ENCODE measurements at places on chromosomes 1 and 21.
A peak's percentile ranks its signal among the peaks of the same experiment; 100 is the strongest.

- no peak for DNase-seq
Measured at GRCh38 chr1:109623601-109624161, 4.0 kb downstream of the AMPD2 start.

DNA sequence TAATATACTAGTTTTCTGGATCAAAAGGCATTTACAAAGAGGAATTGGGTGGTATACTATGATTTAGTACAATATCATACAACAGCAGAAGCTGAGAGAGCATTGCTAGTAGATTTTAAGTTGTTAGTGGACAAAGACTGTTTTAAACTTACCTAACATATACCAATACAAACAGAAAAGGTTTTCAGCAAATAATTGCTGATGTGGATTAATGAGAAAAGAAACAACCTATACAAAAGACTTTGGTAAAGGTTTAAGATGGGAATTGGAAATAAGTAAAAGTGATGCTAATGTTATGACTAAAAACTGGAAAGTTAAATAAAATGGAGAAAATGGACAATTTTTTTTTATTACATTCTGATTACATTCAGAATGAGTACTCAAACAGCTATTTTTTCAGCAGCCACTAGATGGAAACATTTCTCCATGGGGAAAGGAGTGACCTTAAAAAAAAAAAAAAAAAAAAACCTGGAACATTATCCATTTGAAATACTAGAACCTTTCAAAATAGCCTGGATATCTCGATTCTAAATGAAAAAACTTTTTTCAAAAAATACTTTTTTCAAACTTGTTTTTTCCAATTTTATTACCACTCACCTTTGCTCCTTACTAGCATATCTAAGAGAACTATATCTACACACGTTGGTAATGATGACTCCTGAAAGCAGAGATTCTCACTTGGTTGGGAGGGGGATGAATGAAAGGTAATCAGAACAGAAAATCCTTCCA lies 55.4 kb downstream of the EPRS1 start:
- DNase-seq: no peak

DNA sequence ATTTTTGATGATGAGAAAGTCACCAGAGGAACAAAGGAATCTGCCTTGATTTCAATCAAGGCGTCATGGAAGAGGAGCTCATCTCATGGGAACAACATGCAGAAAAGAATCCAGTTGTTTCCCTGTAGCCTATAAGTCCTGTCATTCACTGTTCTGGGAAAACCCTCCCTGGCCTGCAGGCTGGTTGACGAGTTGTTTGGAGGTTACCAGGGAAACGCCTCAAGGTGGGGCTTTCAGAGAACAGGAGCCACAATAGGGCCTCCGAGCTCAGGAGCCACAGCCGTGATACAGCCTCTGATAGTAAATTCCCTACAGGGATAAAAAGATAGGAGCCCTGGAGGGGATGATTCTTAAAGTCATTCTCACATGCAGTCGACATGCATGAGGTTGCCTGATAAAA lies 135.2 kb downstream of the PSMG1 start:
- DNase-seq: no peak

DNA sequence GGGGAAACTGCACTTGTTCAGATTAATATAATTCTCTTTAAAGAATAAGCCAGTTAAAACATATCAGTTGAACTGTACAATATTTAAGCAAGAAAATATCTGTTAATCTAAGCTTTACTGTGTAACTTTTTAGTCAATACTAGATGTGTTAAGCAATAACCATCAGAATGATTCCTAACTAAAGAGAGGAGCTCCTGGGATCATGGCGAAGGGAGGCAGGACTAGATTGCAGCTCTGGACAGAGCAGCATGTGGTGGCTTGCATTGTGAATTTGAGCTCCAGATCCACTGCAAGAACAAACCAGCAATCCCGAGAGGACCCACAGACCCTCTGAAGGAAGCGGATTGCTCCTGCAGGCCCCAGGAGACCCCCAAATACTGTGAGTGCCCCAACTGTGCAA lies 21.9 kb downstream of the LYST start:
- DNase-seq: no peak

GRCh38 chr1:218529646-218530300 lies 184.6 kb downstream of the TGFB2 start:
- DNase-seq: no peak

DNA sequence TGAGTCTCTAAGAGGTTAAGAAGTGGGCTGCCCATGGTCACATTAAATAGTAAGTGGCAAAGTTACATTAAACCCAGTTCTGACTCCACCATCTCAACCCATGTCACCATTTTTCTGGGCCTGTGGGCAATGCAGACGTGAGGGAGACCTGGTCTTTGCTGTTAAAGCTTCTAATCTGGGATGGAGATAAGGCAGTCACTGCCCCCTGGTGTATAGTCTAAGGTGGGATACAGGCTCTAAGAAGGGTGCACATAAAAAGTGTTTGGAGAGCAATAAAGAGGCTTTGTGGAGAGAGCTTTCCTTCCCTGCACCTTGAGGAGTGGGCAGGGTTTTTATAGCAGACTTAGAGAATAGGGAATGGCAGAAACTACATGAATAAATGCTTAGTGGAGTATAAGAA lies 141.3 kb downstream of the ROR1 start:
- DNase-seq: no peak

DNA sequence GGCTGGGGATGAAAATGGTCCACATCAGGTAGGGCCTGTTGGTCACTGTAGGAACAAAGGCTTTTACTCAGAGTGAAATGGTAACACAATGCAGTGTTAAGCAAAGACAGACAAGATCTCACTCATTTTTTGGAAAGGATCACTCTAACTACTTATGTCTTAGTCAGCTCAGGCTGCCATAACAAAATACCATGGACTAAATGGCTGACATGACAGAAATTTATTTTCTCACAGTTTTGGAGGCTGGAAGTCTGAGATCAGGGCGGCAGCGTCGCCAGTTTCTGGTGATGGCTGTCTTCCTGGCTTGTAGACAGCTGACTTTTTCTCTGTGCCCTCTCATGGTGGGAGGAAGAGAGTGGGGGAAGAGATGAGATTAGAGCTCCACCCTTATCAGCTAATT lies 10.2 kb upstream of the MAGI3 start:
- DNase-seq: no peak

GRCh38 chr1:41868241-41868998 lies 50.3 kb downstream of the HIVEP3 start:
- DNase-seq: no peak

DNA sequence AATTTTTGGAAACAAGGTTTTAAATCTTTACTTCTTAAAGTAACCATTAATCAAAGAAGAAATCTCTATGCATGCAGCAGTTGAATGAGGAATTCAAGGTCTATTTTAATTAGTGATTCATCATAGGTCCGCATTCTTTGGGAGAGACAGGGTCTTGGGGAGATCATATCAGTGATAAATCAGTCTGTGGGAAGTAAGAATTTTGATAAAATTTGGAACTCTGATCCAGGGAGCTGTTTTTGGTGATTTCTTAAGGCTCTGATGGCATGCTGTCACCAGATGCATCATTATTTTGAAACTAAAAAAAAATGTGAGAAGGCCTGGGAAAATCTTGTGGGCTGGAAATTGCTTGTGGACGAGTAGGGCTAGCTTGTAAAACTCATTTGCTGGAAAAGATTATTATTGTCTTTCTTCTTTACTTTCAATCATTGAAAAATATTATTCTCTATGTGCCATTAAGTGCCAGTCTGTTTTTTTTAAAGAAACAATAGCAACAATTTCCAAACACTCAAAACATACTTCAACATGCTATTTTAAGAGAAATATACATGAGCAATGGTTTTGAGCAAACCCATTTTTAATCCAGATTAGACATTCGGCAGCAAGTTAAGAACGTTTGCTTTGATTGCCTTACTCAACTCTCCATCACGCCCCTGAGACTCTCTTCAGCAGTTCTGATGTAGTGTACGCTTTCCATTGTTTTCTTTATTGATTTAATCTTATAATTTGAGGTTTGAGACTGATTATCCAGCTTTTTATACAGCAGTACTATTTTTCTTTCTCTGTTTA lies 62.6 kb downstream of the ZBTB18 start:
- DNase-seq: peak; percentile 42

DNA sequence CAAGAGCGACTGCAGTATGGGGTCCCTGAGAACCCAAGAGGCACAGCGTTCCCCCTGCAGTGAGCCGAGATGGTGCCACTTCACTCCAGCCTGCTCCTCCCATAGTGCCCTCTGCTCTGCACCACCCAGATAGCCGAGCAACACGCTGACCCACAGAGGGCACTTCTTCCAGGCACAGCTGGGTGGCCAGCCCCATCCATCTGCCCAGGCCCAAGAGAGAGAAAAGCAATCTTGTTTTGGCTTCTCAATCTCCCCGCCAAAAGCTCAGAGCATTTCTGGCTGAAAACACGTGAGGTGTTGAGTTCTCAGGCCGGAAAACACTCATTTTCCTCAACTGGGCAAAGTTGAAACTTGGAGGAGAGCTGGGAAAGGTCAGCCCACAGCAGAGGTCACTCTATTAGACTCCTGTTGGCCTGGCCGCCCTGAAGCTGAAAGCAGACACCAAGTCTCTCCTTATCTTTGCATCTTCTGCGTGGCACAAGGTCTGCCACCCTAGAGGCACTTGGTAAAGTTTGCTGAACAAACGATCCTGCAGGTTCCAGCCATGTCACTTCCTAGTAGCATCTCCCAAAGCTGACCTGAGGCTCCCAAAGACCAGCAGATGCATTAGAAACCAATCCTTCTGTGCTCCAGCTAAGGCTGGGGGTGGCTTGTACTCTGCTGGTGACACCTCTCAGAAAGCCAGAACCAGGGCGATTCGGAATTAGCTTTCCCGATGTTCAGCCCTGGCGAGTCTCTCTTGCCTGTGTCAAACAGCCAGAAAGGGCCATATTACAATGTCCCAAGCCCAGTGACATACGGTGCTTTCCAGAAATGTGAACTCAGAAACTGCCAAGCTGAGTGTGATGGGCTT lies 10.9 kb downstream of the CAPN9 start:
- no peak for DNase-seq

GRCh38 chr21:26072666-26073615 lies 97.6 kb downstream of the APP start:
- peak; percentile 78 for DNase-seq

DNA sequence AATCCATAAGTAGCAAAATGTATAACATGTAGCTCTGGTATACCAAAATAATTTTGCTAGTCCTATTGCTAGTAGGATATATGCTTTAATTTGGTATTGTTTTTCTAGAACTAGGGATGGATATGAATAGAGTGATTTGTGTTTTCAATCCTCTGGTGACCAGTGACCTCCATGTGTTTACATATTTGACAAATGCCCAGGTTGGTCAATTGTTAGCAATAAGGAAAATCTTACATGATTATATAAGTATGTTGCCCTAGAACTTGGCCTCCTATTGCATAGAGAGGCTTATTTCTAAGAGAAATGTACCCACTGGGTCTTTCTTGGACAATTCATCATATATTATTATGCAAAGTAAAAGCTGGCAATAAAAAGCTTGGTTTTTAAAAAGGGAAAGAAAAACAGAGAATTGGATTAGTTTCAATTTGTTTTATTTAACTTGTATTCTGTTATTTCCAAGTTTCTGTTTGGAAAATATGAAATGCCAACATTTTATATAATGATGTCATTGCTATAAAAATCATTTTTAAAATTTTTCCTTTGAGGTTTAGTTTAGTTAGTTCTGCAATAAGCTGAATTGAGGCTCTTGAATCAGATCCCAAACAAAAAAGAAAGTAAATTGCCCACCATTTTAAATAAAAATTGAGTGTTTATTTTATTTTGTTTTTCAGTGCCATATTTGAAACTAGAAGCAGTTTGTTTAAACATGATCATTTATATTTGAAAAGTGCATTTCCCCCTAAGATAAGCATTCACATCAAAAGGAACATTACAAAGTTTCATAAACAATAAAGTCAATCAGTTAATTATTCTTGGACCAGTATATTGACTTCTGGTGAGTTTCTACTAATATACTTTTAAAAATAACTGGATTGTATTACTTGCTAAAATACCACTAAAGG lies 210.9 kb downstream of the ZC3H11B start:
- no peak for DNase-seq

DNA sequence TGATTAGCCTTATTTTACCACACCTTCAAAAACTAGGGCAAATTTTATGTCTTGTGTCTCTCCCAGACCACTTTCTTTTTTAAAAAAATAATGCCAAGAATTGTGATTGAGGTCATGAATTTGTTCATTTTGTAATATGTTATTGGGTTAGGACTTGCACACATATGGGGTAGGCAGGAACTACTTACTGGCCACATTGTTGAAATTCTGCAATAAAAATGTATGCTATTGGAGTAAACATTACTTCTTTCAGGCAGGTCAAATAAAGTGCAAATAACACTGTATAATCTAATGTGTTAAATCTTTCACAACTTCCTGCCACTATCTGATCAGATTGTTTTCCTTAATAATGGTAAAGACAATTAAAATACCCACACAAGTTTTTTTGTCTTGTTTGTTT lies 166.6 kb upstream of the COL11A1 start:
- DNase-seq: no peak

DNA sequence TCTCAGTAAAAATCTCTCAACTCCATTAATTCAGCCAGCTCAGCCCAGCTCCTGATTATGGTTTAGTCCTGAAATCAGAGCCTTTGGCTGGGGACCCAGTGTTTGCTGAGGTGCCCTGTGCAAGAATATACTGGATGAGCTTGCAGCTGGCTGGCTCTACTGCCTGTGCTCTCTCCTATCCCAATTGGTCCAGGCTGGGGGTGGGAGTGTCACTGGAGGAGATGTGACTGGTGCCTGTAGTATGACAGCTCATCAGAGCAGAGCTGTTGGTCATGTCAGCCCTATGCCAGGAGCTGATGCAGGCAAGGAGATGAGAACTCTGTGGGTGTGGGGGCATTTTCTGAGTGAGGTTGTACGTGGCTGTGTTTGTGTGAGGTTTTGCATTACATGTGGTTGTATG lies 87.0 kb downstream of the TNR start:
- DNase-seq: no peak

DNA sequence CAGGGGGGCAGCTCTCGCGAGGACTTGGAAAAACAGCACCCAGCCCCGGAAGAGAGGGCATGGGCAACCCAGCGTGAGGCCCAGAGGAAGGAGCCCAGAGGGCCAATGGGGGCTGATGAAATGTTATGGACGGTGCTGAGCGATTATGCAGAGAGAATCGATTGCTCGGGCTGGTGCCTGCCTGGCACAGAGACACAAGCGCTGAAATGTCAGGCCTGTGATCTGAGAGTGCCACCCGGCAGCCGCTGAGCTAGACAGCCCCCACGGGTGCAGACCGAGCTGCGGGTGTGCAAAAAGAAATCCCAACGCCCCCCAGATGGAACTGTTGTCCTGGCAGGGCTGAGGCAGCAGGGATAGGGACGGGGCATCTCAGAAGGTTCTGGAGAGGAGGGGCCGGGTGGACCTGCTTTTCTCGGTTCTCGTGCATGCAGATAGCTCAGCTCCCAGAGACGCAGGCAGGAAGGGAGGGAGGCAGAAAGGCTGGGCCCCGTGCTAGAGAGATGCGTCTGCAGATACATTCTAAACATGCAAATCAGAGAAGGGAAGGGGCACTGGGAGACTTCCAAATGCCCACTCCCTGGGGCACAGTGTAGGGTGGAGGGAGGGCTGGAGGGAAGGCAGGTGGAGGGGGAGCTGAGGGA lies 41.5 kb downstream of the TAS1R2 start:
- no peak for DNase-seq
